ENCODE measurements at places on chromosomes 1 and 21.

DNA sequence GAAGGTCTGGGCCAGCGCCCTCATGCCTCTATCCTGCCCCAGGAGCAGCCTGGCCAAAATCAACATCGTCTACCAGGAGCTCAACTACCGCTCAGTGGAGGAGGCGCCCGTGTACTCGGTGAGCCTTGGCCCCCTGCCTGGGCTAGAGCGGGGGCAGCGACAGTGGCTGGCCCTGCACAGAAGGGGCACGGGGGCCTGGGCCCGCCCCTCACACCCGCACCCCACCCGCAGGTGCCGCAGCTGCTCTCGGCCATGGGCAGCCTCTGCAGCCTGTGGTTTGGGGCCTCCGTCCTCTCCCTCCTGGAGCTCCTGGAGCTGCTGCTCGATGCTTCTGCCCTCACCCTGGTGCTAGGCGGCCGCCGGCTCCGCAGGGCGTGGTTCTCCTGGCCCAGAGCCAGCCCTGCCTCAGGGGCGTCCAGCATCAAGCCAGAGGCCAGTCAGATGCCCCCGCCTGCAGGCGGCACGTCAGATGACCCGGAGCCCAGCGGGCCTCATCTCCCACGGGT is 10.8 kb downstream of the SCNN1D start:
- peak; percentile 23 for DNase-seq

GRCh38 chr1:25695090-25695770 is 78.6 kb downstream of the MAN1C1 start:
- no peak for DNase-seq

GRCh38 chr1:94272388-94272787 is 35.0 kb upstream of the ARHGAP29 start:
- DNase-seq, result no peak

- DNase-seq, result peak; percentile 59
These were observed at the start of gene ADARB1 for GRCh38 chr21:45074048-45074817. Gene ADARB1 (plus strand): TSS chr21:45074580. CDS start chr21:45171657, 97,077 bp downstream.

DNA sequence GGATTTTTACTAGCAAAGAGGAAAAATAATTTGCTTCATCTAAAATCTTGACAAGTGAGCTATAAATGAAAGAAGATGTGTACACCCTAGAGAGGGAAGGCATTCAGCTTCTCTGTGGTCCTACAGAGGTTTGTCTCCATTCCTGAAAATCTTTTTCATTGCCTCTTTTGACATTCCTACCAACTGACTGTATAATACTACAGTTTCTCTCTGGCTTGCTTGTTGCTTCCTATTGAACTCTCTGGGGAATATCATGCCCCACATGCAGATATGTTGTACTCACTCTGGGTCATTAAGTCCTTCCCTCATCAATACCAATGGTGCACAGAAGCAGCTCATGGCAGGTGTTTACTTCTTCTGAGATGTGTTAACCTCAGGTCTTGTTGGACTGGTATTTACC is 371.2 kb upstream of the PLXNA2 start:
- DNase-seq, result no peak

GRCh38 chr1:32538887-32539583 is at the start of gene ZBTB8A:
Gene ZBTB8A (plus strand): TSS chr1:32539427. CDS start chr1:32592932, 53,505 bp downstream.
- DNase-seq, result peak; percentile 34

GRCh38 chr1:168088511-168089325 is 48.0 kb downstream of the GPR161 start:
- no peak for DNase-seq

- DNase-seq, result no peak
These were observed 13.9 kb upstream of the XPR1 start for GRCh38 chr1:180617774-180618395.

DNA sequence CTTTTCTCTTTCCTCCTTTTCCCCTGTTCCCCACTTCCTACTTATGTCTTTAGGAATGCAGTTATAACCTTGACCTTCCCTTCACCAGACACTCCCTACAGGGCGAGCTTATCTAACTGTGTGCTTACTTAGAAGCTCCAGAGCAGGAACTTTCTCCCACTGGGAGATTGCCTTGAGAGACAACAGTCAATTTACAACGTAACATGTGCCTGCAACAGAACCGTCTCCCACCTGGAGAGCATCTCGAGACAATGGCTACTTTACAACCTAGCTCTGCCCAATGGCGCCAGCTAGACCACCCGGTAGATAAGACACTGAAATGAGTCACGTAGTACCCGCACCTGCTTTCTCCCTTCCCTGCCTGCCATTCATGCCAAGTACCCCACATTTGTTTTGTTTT is 16.7 kb downstream of the HMGN1 start:
- no peak for DNase-seq

DNA sequence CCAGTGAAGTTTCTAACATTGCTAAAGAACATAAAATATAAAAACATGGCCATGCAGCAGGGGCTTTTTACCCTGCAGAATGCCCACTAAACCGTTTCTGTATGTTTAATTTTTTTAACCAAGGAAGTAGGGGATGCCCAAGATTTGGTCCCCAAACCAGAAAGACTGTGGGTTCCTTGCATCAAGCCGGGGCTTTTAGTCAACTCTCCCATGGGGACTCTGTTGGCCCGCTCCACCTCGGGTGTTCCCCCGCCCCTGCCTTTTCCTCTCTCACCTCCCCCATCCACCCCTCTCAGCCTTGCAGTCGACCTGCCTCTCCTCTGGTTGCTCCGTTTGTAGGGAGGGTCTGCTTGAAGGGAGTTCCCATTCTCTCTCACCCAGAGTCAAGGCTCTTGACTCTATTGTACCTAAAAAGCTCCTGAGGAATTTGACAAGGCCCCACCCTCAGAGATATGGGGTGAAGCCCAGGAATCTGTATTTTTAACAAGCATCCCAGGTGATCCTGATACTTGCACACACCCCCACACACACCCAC is 117.5 kb downstream of the TOMM20 start:
- no peak for DNase-seq

GRCh38 chr1:30409476-30410152 is 313.8 kb downstream of the MATN1 start:
- DNase-seq, result no peak

GRCh38 chr21:14491269-14491681 is 54.8 kb downstream of the SAMSN1 start:
- no peak for DNase-seq

- DNase-seq, result no peak
These were observed 355.6 kb downstream of the PTBP2 start for GRCh38 chr1:97077221-97077620.

- DNase-seq, result no peak
These were observed 150.1 kb downstream of the PLA2G4A start for GRCh38 chr1:186978596-186979556.

- DNase-seq, result no peak
These were observed 32.7 kb downstream of the C8B start for GRCh38 chr1:56933161-56933560.

DNA sequence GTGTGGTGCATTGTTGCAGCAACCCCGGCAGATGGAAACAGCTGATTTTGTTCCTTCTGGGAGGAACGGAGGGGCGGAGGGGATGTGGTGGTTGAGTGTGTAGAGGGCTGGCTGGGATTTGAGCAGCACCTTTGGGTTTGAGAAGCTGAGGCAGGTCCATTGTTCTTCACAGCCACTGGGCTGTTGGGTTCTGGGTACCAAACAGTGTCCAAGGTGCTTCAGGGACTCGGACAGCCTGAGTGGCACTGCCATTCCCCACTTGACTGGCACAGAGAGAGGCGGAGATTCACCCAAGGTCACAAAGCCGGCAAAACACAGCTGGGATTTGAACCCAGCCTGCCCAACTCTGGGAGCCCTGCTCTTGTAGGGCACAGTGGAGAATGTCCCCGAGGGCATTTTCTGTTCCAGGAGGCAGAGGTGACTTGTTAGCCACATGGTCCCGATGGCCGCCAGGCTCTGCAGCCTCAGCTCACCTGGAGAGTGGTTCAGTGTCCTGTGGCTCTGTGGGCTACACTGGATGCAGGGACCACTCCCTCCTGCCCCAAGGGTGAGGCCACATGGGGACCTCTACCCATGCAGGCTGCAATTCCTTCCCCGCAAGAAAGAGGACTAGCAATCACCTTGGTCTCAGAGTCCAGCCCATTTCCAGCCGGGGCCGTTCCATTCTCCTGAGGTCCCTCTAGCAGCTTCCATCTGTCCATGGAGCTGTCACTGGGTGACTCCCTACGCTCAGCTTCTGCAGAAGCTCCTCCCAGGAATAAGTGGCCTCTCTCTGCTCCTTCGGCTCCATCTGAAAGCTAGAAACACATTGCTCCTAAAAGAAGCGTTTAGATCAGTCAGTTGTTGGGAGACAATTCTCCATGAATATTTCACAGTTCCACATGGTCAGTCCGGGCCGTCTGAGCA is 31.2 kb upstream of the C1orf174 start:
- DNase-seq, result no peak

DNA sequence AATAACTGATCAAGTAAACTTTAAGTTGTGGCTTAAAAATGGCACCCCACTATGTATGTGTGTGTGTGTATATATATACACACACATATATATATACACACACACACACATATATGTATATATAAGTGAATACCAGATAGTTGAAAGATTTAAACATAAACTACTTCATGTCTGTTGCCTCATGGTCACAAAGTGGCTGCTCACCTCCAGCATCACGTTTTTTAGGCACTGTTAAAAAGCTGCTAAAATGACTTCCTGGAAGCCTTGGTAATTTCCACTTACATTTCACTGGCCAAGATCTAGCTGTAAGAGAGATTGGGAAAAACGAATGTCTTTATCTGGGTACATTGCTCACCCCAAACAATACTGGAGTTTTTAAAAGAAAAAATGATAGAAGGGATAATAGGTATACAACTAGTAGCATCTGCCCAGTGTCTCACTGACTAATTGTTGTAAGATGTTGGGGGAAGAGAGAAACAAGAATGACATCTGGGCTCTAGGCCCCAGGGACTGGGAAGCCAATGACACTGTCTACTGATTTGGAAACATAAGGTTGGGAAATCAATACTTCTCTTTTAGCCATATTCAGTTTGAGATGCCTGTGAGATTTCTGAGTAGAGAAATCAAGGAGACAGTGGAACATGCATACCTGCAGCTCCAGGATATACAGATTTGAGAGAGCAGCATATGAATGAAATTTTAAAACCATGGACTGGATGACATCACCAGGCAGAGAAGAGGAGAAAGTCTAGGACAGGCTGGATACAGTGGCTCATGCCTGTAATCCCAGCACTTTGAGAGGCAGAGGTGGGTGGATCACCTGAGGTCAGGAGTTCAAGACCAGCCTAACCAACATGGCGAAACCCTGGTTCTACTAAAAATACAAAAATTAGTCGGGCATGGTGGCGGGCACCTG is 42.8 kb downstream of the CLDN14 start:
- no peak for DNase-seq

GRCh38 chr21:39533545-39534380 is 79.0 kb upstream of the B3GALT5 start:
- no peak for DNase-seq

GRCh38 chr21:15001857-15002606 is 62.8 kb downstream of the NRIP1 start:
- DNase-seq, result no peak

DNA sequence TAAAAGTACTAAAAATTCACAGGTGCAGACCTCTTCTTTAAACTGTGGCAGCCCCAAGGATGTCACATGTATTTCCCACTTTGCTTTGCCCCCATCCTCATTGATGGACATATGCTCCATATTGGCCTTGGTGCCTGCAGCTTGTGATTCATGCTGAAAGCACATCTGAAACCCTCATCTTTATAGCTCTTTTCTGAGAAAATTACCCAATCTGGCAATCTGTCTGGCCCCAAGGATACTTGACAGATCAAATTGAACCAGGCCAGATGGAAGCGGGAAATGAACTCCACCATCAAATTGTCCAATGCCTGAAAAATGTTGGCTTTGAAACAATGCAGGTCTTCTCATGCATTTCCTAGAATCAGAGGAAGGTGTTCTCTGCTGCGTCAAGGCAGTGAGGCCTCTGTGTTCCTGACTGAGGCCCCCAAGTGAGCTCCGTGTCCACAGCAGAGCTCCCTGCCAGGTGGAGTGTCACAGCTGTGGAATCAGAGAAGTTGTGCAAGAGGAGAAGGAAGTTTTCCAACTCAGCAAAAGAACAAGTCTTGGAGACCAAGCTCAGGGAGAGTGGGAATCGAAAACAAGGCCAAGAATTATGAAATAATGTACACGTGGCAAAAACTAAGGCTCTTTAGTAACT is 323.7 kb downstream of the PLPP3 start:
- DNase-seq, result no peak

DNA sequence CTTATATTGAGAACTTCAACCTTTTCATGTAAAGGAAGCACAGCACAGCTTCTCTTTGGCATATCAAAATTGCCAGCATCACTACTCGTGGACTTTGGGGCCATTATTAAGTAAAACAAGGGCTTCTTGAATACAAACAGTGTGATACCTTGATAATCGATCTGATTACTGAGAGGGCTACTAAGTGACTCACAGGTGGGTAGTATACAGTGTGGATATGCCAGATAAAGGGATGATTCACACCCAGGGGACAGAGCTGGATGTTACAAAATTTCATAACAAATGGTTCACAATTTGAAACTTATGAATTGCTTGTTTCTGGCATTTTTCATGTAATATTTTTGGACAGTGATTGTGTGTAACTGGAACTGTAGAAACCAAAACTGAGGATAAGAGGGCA is 15.4 kb downstream of the HDAC1 start:
- DNase-seq, result no peak

DNA sequence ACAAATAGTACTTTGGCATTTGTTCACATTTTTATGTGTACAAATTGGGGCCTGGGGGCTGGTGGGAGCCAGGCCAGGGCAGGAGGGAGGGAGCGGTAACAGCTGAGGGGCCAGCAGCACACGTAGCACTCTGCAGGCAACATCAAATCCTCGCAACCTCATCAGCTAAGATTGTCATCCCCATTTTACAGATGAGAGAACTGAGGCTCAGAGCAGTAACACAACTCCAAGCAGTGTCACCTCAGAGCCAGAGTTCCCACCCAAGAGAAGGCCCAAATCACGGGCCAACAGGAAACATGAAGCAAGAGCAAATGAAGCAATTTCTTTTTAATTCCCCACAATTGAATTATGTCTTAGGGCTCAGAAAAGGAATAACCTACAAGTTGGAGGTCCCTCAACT is 14.1 kb downstream of the IFFO2 start:
- no peak for DNase-seq

DNA sequence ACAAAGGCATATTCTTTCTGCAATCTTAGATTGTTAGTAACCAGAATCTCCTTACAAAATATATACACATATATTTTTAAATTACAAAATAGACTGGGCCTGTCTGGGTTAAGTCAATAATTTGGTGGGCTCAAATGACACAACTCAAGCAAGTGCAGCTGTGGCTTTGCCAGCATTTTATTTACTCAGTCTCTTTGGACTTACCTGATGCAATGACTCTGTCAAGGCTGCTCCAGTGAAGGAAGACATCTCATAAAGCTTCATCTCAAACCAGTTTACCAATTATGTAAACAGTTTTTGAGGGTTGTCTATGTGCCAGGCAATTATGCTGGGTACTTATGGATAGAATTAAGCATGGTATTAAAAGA is 22.8 kb upstream of the ABCA4 start:
- DNase-seq, result peak; percentile 43

Data from SHP77 (cell line).